ENCODE measurements at places on chromosomes 5 and 9.
A peak's percentile ranks its signal among the peaks of the same experiment; 100 is the strongest.

DNA sequence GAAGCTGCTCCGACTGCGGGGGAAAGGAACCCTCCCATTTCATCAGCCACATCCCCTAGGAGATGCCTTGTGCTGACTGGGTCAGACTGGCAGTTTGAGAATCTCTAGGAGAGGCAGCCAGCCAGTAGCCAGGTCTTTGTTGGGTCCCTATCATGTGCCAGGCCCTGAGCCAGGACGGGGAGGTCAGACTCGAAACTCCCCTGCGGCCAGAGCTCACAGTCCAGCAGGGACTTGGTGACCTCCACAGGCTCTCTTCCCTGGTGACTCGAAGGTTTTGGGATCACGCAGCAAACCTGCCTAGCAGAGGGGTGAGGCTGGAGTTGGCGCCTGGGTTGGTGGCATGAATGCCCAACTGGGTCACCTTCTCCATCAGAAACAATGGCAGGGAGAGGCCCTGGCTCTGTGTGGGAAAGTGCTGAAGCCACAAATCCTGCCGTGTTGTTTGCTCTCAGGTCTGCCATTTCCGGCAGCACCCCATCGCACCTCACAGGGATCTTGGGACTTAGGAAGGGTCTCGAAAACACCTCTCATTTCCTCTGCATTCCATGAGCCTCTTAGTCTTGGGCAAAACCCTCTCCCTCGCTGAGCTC, 14.4 kb upstream of the ORM1 start:
- H3K36me3 ChIP-seq, result peaks cover 52% of the 10 kb centered on the region
- H3K27ac ChIP-seq, result no peak overlapping the region
- no peak overlapping the region for H3K4me3 ChIP-seq
- H3K27me3 ChIP-seq, result no peaks in the 10 kb centered on the region

DNA sequence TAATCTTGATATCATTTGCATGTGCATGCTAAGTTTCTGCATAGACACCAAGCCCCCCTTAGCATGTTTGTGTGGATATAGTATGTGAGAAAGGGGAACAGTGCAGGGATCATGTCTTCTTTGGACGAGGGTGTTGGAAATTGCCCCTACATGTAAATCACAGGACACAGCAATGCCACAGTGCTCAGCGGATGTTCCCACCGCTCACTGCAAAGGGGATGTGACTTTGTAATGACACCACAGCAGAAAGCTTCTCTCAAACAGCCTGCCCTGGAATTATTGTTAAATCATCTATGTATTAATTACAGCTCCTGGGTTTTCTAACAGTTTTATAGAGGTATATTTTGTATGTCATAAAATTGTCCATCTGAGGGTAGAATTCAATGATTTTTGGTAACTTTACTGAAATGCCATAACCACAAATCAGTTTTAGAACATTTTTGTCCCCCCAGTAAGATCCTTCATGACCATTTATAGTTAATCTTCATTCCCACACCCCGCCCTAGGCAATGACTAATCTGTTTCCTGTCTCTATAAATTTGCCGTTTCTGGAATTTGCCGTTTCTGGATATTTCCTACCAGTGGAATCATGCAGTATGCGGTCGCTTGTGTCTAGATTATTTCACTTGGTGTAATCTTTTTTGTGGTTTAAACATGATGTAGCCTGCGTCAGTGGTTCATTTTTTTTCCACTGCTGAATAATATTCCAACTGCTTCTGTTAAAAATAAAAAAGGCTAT, 648.5 kb upstream of the WWC1 start:
- DNase-seq, result peak; percentile 19
- no peaks in the 10 kb centered on the region for H3K36me3 ChIP-seq
- no peaks in the 10 kb centered on the region for H3K27me3 ChIP-seq
- no peaks in the 10 kb centered on the region for H3K4me1 ChIP-seq
- no peak overlapping the region for H3K27ac ChIP-seq
- no peak overlapping the region for H3K4me3 ChIP-seq

DNA sequence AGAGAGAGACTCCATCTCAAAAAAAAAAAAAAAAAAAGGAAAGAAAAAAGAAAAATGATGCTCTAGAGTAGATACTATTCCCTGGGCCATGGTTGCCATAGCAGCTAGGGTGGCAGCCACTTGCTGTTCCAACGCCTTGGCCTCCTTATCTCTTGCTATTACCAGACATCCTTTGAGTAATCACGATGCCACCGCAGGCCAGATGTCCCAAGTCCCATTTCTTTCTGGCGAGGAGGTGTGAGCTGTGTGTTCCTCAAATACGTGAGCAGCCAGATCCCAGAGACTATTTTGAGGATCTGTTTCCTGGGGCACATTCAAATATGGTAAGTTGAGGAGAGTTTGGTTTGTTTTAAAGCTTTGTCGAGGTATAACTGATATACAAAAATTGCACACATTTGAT, 23.4 kb upstream of the GFPT2 start:
- H3K4me1 ChIP-seq, result no peaks in the 10 kb centered on the region
- H3K27me3 ChIP-seq, result no peaks in the 10 kb centered on the region
- H3K36me3 ChIP-seq, result no peaks in the 10 kb centered on the region
- no peak overlapping the region for H3K27ac ChIP-seq
- DNase-seq, result no peak

- DNase-seq, result no peak
- H3K4me1 ChIP-seq, result no peaks in the 10 kb centered on the region
- no peak overlapping the region for H3K27ac ChIP-seq
- H3K4me3 ChIP-seq, result no peak overlapping the region
- no peaks in the 10 kb centered on the region for H3K27me3 ChIP-seq
These were observed 582.2 kb downstream of the CETN3 start for GRCh38 chr5:89827359-89827758.

- H3K4me1 ChIP-seq, result peaks cover 4% of the 10 kb centered on the region
- no peak overlapping the region for H3K4me3 ChIP-seq
- H3K27ac ChIP-seq, result no peak overlapping the region
- H3K27me3 ChIP-seq, result no peaks in the 10 kb centered on the region
These were observed 47.8 kb downstream of the ERGIC1 start for GRCh38 chr5:172881691-172882370.

GRCh38 chr9:120927269-120928014, 846 bp upstream of the TRAF1 start:
- peaks cover 5% of the 10 kb centered on the region for H3K27me3 ChIP-seq
- H3K4me3 ChIP-seq, result no peak overlapping the region
- peaks cover 3% of the 10 kb centered on the region for H3K4me1 ChIP-seq
- no peak overlapping the region for H3K27ac ChIP-seq

DNA sequence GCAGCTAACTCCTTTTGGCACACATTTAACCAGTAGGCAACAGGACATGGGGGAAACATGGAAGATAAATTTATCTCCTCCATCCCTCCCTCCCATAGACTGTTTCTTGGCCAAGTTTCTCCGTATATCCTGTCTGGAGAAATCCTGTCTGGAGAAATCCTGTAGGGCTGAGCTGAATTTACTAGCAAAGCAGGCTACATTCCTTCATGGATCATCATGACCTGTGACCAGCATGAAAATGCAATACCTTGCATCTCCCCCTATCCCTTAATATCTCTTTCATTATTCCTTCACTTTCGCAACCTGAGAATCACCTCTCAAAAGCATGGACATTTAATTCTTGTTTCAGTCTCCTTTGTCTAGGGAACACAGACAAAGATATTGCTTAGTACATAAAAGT, 379.1 kb downstream of the PSAT1 start:
- no peaks in the 10 kb centered on the region for H3K4me1 ChIP-seq
- DNase-seq, result peak; percentile 72
- H3K27me3 ChIP-seq, result no peaks in the 10 kb centered on the region
- no peaks in the 10 kb centered on the region for H3K36me3 ChIP-seq

- H3K36me3 ChIP-seq, result no peaks in the 10 kb centered on the region
- H3K4me1 ChIP-seq, result no peaks in the 10 kb centered on the region
- DNase-seq, result no peak
- no peak overlapping the region for H3K27ac ChIP-seq
- H3K4me3 ChIP-seq, result no peak overlapping the region
These were observed 20.2 kb upstream of the ANXA1 start for GRCh38 chr9:73131461-73131860.

- H3K27ac ChIP-seq, result no peak overlapping the region
- H3K4me3 ChIP-seq, result no peak overlapping the region
- H3K27me3 ChIP-seq, result no peaks in the 10 kb centered on the region
These were observed 42.0 kb downstream of the SSBP2 start for GRCh38 chr5:81708889-81709288.

- no peaks in the 10 kb centered on the region for H3K36me3 ChIP-seq
- no peak for DNase-seq
- H3K4me3 ChIP-seq, result no peak overlapping the region
- H3K27me3 ChIP-seq, result no peaks in the 10 kb centered on the region
- H3K4me1 ChIP-seq, result peaks cover 3% of the 10 kb centered on the region
These were observed 133.3 kb downstream of the PCSK5 start for GRCh38 chr9:76023715-76024195.

DNA sequence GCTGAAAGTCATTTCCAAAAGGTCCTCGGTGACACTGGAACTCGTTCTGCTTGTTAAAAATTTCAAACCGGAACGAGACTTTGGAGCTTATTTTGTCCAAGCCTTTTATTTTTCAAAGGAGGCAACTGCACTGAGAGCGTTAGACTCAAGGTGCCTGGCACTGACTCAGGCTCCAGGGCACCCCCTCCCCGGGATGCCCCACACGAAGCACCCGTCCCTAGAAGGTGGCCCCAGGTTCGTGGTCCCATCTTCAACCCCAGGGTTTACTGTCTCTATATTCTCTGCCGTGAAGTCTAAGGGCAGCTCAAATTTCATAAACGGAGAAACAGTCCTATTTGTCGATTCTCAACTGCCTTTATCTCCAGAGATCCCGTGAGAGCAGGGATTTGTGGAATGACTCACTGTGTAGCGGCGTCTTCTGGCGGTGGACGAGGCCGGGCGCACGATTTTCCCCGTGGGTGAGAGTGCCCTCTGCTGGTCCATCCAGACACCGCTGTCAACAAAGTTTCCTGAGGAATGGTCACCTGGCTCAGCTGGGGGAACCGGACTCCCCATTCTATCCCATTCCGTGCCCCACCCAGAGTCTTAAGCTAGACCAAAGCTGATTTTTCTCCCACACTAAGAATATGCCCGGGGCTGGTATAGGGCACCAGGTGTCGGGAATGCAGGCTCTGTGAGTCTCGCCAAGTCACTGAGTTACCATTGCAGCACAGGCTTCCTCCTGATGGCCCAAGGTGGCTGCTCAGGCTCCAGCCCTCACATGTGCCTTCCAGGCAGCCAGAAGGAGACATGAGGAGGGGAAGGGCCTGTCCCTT, 27.1 kb upstream of the SLC6A19 start:
- no peak overlapping the region for H3K4me3 ChIP-seq
- no peaks in the 10 kb centered on the region for H3K36me3 ChIP-seq
- H3K27me3 ChIP-seq, result no peaks in the 10 kb centered on the region
- no peak overlapping the region for H3K27ac ChIP-seq
- DNase-seq, result peak; percentile 10

Measured in trophoblast cell (in vitro differentiated cells and primary cell).